GM04504 (cell line): ENCODE measurements at places on chromosomes 11 and 22.
A peak's percentile ranks its signal among the peaks of the same experiment; 100 is the strongest.

DNA sequence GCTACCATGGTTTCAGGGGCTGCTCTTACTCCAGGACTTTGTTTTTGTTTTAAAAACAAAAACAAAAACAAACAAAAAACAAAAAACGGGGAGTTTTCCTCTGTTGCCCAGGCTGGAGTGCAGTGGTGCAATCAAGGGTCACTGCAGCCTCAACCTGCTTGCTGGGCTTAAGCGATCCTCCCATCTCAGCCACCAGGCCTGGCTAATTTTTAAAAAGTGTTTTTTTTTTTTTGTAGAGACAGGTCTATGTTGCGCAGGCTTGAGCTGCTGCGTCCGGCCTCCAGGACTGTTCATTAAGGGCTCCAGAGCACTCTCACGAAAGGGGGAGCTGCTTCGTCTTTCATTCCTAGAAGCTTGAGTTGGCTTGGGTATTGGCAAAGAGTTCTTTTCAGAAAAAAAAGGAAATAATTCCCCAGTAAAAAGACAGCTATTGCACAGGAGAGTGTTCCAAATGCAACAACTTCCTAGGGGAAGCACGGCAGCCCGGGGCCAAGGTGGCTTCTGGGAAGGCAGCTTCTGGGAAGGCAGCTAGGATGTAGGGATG is 78.5 kb downstream of the NAT10 start:
- DNase-seq, result no peak

- DNase-seq, result no peak
Observed at GRCh38 chr11:22471385-22471784, 133.2 kb downstream of the SLC17A6 start.

DNA sequence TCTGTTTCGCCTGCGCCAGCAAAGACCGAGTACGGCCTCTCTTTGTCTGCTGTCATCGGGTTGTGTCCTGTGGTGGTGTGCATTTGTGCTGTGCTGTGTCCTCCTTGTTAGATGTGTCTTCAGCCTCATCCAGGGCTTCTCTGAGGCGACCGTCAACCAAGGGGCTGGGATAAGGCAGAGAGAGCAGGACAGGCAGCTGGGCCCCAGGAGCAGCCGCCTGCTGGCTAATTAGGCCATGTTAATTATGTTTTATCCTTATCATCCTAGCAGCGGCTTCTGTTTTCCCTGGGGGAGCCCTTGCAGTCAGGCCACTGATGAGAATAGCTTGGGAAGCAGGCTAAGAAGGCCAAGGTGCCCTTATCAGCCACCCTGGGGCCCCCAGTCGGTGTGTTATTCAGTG is 40.7 kb upstream of the TTC12 start:
- DNase-seq, result no peak

DNA sequence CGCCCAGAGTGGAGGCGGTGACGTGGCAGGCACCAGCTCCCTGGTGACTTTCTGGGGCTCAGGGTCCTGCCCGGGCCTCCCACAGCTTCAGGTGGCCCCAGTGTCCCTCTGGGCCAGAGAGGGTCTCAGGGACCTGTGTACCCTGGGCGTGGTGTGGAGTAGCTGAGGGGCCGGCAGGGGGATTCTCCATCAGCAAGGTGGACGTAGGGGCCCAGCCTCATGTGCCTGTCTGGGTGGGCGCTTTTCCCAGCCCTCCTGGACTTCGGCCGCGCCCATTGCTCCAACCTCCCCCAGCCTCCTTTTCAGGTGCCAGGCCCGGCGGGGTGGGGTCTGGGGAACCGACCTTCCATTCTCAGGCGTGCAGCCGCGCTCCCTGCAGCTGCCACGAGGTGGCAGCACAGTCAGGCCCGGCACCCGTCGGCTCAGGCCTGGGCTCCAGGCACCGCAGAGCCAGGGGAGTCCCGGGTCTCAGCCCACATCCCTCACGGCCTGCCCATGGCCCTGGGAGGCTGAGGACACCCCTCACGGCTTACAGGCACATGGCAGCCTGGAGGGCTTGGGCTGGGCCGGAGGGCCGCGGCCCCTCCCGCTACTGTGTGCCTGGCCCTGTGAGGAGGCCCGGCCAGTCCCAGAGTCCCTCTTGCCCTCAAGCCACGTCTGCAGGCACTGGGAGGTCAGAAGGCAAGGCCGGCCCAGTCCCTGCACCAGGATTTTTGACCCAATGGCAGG is 19.9 kb upstream of the MUC5B start:
- DNase-seq, result peak; percentile 8

GRCh38 chr22:47361247-47361646 is 598.8 kb downstream of the TBC1D22A start:
- DNase-seq, result no peak

- DNase-seq, result peak; percentile 84
Observed at GRCh38 chr22:43812149-43812842, at the start of gene EFCAB6. Gene EFCAB6, minus strand, starts transcription at chr22:43812305. Its CDS starts 29,987 bp downstream, at chr22:43782318.

DNA sequence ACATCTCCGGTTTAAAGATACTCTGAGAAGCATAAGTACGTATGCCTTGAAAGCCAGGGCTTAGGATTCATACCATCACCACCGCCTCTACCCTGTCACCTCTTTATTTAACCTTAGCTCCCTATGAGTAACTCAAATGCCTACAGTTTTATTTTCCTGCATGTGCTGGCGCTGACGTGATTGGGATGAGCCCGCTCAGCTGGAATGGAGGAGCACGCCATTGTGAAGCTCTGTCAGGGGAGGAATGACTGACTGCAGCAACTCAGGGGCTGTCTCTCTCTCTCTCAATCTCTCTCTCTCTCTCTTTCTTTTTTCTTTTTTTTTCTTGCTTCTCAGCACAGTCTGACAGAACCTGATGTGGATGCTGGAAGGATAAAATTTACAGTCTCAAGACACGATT is 12.4 kb downstream of the CAVIN3 start:
- no peak for DNase-seq

- DNase-seq, result peak; percentile 67
Observed at GRCh38 chr11:34501500-34501899, 12.1 kb downstream of the ELF5 start.

- DNase-seq, result no peak
Observed at GRCh38 chr11:19829109-19829837, 116.6 kb downstream of the NAV2 start.

- DNase-seq, result no peak
Observed at GRCh38 chr11:64124147-64124546, 41.8 kb downstream of the MACROD1 start.

DNA sequence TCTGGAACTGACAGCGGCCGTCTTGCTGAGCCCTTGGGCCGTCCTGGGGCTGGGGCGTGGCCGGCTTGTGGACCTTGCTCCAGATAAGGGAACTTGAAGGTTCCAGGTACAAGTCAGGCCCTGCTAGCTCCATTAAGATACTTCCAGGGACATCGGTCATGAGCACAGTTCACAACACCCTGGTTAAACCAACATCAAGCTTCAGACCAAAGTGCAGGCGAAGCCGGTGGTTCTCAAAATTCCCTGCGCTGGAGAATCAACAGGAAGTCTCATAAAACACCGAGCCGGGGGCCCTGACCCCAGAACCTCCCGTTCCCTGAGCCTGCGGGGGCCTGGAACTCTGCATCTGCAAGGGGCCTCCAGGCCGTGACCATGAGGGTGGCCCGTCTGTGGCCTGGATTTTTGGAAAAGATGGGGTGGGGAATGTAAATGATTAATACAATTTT is 1043.8 kb downstream of the BRD1 start:
- DNase-seq, result no peak

DNA sequence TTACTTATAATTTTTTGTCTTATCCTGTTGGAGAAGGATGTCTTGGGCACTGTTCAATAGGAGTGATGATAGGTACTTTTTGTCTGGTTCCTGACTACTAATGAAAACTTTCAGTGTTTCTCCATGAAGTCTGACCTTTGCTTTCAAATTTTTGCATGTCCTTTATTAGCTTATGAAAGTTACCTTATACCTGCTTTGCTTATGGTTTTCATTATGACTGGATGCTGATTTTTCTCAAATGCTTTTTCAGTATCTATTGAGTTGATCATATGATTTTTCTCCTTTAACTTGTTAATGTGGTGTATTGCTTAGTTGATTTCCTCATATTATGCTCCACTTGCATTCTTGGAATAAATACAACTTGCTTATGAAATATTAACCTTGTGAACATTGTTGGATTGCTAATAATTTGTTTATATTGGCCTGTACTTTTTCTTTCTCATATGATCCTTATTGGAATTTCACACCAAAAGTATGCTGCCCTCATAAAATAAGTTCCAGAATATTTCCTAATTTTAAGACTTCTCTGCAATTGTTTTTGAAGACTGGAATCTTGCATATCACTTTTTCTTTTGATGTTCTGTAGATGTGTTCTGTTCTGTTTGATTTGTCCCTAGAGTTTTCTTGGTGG is 85.0 kb upstream of the SC5D start:
- no peak for DNase-seq

DNA sequence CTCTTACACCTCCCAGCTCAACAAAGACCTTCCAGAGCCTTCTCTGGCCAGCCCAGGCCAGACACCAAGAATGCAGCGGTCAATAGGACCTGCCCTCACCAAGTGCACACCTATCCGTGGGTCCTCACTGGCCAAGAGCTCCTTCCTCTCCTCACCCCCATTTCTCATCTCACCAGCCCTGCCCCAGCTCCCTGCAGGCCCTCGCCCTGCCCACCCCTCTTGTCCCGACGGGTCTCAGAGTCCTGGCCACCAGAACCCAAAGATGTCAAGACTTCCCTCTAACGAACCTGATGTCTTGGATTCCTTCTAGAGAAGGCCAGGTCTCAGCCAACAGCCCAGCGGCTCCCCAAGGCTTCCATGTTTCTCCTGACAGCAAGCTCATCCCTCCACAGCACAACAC is 43.6 kb downstream of the IGF2 start:
- no peak for DNase-seq

DNA sequence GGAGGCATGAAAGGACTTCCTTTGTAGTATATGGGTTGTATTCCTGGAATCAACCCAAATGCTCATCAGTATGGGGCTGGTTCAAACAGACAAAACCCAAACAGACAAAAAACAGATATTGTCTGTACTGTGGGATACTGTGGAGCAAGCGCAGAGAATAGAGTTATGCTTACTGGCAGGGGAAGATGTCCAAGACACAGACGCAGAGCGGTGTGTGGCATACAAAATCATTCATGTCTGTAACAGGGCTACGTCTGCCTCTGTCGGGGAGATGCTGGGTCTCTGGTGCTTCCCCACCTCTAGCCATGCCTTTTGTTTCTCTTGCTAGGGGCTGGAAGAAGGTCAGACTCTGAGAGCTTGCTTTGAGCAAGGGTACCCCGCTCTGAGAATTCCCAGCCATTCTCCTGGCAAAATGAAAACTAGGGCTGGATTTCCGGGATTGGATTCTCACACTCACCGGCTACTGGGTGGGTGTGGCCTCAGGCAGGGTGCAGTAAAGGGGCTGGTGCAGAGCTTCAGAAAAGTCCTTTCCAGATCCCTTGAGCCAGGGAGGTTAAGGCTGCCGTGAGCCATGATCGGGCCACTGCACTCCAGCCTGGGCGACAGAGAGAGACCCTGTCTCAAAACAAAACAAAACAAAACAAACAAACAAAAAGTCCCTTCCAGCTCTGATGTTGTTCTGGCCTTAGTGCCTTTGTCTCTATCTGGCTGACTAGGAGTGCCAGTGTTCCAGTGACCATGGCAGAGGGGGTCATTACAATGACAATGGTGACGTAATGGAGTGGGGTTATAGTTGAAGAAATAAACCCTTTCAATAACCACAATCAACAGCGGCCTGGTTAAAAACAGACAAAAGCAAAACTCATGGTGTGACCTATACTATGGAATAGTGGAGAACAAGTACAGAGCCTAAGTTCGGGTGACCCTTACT is 2.9 kb upstream of the ABCC8 start:
- no peak for DNase-seq

- DNase-seq, result no peak
Observed at GRCh38 chr22:48493733-48494132, 1333.9 kb downstream of the BRD1 start.

GRCh38 chr22:38221407-38221806 is 19.6 kb downstream of the MAFF start:
- DNase-seq, result no peak

GRCh38 chr11:59262177-59262818 is 49.6 kb upstream of the MPEG1 start:
- no peak for DNase-seq

DNA sequence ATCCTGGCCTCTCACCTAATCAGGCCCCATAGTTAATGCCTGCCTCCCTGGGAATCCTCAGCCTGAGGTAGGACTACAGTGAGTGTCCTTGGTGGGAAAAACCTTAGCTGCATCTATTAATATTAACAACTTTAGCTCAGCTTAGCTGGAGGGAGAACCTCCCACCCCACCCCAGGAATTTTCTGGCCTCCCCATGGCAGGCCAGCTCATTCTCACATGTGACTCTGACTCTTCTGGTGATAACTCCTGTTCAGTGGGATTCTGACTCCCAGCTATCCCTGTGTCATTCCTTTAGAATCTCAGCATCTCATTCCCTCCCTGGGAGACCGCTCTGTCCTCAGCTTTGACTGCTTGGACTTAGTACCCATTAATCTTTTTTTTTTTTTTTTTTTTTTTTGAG is 14.5 kb downstream of the ART5 start:
- peak; percentile 43 for DNase-seq

DNA sequence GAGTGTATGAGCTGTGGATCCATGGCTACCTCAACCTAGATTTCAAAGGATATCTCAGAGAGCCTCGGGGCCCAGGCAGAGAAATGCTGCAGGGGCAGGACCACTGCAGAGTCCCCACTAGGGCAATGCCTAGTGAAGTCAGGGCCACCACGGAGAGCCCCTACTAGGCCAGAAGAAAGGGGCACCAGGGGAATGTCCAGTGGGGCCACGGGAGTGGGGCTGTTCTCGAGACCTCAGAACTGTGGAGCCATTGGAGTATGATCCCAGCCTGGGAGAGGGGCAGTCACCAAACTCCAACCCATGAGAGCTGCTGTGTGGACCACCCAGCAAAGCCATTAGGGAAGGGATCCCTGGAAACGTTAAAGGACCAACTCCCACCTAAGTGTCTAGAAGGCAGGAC is 24.5 kb downstream of the RTL6 start:
- no peak for DNase-seq

GRCh38 chr11:93850594-93851018 is at the start of gene VSTM5:
Gene VSTM5, minus strand, starts transcription at chr11:93850618. Its CDS starts 116 bp downstream, at chr11:93850502.
- DNase-seq, result no peak
